T-helper 2 cell treated with Interferon-gamma antibody and Interleukin-4, amounts not matched to agents 5 μg/mL and 100 μg/mL, for 36 hours (primary cell): ENCODE measurements at places on chromosomes 2 and 18.

DNA sequence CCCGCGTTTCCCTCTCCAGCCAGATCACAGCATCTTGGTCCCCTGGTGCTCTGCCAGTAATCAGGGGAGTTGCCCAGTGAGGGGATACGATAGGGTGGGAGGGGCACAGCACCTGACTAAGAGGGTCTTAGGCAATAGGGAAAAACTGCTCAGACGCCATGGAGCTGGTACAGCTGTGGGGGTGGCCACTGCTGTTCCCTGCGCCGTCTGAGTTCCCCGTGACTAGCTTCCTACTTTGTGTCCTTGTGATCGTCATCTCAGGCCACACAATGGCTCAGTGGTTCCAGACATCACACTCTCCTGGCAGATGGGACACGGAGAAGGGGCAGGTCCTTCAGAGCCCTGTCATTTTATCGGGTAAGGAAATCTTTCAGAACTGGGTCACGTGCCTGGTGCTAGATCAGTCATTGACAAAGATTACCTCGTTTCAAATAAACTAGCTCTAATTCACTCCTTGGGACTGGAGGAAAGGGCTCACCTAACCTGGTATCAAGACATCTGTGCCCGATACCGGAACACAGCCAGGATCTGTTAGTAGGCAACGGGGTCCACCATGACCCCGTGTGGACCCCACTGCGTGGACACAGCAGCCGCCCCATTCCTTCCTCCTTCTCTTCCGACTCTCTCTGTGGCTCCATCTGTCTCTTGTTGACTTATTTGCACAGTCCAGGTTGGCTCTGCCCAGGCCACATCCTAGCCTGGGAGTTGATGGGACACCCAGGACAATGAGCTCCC is 101.6 kb downstream of the PTGR3 start:
- DNase-seq = no peak

DNA sequence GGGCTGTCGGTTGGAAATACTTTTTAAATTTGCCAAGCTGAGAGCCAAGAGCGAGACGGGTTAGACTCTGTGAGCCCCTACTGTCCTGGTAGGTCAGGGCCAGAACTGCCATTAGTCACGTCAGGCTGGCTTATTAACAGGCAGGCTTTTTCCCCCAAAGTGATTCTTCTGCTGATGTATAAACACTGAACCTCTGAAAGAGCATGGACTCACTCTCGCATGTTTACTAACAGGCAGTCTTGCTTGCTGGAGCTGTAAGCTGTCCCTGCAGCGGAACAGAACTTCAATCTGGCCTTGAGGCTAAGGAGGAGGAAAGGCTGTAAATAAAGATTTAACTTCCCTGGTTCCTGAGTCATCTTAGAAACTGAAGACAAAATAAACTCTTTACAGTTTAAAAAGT is 288.4 kb downstream of the PIEZO2 start:
- no peak for DNase-seq

- no peak for DNase-seq
These were observed 7.5 kb upstream of the BCL11A start for GRCh38 chr2:60560734-60561644.

- DNase-seq = no peak
These were observed 21.8 kb upstream of the NOSTRIN start for GRCh38 chr2:168780669-168781071.

DNA sequence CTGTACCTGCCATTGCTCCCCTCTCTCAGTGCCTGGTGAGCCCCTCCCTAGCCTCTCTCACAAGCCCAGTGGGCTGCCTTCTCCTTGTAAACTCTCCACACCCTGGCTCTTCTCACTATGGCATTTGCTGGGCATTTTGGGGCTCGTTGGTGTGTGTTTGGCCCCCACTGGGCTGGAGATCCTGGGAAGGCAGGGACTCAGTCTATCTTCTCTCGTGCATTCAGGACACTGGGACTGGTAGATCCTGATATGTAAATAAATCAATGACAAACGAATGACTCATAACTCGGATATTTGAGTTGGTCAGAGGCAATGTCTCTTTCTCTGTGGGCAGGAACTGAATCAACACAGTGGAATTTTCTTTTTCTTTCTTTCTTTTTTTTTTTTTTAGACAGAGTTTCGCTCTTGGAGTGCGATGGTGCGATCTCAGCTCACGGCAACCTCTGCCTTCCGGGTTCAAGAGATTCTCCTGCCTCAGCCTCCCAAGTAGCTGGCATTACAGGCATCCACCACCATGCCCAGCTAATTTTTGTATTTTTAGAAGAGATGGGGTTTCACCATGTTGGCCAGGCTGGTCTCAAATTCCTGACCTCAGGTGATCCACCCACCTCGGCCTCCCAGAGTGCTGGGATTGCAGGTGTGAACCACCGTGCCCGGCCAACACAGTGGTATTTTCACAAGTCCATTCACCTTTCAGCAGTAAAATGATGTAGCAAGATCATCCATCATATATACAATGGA is 144.6 kb upstream of the SPRED2 start:
- DNase-seq = no peak

DNA sequence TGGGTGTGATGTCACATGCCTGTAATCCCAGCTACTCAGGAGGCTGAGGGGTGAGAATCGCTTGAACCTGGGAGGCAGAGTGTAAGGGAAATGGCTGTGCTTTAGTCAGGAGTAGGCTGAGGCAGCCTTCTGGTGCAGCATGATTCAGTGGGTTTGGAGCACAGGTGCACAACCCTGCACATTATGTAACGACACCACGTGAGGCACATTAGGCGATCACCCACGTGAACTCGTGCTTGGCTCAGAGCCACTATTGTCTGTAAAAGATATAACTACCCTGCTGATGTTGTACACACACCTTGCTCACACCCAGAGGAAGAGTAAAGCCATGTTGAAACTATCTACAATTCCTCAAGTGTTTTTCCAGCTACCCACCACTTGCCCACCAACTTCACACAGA is 54.8 kb upstream of the ZC3H15 start:
- no peak for DNase-seq
